ENCODE measurements at places on chromosomes 3 and 15. TPM values are rescaled to one million over a fixed set of nuclear protein-coding genes. Genes with fewer than 3 reads are reported as not detected.

DNA sequence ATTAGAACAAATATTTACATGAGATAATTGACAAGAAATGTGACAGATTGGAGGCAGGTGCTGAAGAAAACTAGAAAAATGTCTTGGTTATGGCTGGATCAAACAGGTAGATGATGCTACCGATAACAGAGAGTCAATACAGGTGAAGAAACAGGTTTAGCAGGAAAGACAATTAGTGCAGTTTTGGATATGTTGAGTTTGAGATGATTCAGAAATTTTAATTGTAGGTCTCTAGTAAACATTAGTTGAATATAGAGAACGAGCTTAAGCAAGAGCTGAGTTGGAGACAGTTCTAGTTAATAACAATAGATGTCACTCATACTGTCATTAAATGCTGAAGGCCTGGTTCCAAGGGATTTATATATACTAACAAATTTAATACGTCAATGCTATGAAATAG is 524.4 kb downstream of the NSUN3 start:
- no peak overlapping the region for H3K4me3 ChIP-seq
- H3K4me1 ChIP-seq = no peaks in the 10 kb centered on the region
- H3K36me3 ChIP-seq = no peaks in the 10 kb centered on the region
- DNase-seq = no peak
- no peak overlapping the region for H3K27ac ChIP-seq
- no peaks in the 10 kb centered on the region for H3K27me3 ChIP-seq

DNA sequence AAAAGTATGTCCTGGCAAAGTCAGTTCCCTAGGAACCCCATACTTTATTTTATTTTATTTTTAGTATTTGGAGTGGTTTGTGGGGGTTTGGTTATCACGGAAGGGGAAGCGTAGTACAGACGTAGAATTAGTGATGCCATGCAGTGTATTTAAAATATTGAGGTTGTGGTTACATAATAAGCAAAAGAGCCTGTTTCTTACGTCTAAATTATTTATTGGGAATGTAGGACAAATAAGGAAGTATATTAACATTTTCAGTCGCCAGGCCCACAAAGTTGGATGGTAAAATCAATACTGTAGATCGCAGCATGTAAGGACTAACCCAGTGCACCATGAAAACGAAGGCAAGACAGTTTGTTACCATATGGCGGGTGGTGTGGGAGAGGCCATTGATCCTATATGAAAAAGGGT is 558 bp downstream of the DTWD1 start:
- H3K27me3 ChIP-seq = no peaks in the 10 kb centered on the region
- peaks cover 11% of the 10 kb centered on the region for H3K4me1 ChIP-seq
- peaks cover 14% of the 10 kb centered on the region for H3K36me3 ChIP-seq
- peak overlapping the region; percentile 57 for H3K4me3 ChIP-seq

TICRR gene
- 1.6 TPM for total RNA-seq

GRCh38 chr15:63052077-63052841 is 9.7 kb downstream of the TPM1 start:
- no peaks in the 10 kb centered on the region for H3K27me3 ChIP-seq
- no peak overlapping the region for H3K4me3 ChIP-seq
- peak overlapping the region; percentile 90 for H3K27ac ChIP-seq
- peaks cover 50% of the 10 kb centered on the region for H3K4me1 ChIP-seq
- no peaks in the 10 kb centered on the region for H3K36me3 ChIP-seq

GRCh38 chr3:62872318-62872717 is 2.9 kb downstream of the CADPS start:
- no peaks in the 10 kb centered on the region for H3K36me3 ChIP-seq
- H3K4me1 ChIP-seq = no peaks in the 10 kb centered on the region
- H3K4me3 ChIP-seq = no peak overlapping the region
- DNase-seq = no peak
- H3K27me3 ChIP-seq = peaks cover 56% of the 10 kb centered on the region

DNA sequence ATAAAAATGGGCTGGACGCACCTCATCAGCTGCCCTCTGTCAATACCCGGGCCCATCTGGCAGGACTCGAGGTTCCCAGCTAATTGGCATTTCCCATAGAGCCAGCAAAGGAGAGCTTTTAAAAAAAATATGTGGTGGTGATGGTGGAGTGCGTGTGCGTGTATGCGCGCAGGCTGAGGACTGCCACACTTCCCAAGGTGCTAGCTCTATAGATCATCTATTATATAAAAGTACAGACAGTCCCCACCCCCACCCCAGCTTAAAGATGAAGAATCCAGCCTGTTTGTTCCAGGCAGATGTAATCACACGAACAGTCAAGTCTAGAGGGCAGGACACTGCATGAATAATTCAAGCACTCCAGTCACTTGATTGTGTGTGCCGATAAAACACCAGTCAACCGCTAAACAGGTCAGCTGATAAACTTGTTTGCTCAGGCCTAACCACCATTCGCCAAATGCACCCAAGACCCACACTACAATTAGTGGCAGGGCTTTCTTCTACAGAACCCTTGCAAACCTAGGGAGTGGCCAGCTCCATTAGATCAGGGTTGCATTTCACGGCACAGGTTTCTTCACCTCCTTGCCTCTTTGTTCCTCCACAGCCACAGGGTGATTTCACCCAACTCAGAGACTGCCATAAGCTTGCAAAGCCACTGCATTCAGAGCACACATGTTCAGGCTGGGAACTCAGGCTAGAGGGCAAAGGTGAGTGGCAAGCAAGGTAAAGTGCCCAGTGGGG is 5.8 kb downstream of the TLE3 start:
- peak; percentile 37 for DNase-seq
- H3K27ac ChIP-seq = no peak overlapping the region
- peaks cover 35% of the 10 kb centered on the region for H3K4me1 ChIP-seq
- no peak overlapping the region for H3K4me3 ChIP-seq
- H3K27me3 ChIP-seq = no peaks in the 10 kb centered on the region

Data from spleen (tissue), 13 donors.